Activated T-cell treated with anti-CD3 and anti-CD28 coated beads, Interleukin-2, amount 50 U/mL, for 72 hours (primary cell): ENCODE measurements at places on chromosomes 11 and 22.

- DNase-seq: no peak
Observed at GRCh38 chr11:19087658-19088057, 27.1 kb upstream of the MRGPRX2 start.

- DNase-seq: no peak
Observed at GRCh38 chr22:48729499-48730171, 1098.0 kb downstream of the BRD1 start.

DNA sequence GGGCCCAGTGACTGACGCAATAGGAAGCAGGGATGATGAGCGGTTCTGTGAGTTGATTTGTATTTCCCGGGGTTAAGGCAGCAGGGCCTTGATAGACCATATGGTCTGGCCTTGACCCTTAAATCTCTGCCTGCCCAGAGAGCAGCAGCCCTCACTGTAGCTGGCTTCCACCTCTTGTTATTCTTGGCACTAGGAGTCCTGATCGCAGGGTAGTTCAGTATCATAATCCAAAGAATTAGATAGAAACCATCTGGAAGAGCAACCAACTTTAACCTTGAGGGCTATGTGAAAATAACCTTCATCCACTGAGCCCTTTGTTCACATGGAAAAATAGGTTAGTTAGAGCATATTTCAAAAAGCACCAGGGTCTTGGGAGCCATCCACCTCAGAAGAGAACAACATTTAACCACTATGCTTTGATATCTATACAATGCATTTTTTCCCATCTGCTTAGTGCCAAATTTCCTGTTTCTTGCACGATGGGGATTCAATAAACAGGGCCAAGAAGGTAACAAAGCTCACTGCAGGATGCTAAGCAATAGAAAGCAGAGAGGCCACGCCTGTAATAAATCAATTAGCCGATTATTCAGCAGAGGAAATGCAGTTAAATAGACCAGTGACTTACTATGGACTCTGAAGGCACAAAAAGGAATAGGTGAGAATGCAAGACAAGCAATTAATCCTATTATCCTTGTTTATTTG lies 761.3 kb downstream of the OPCML start:
- DNase-seq: no peak

- DNase-seq: no peak
Observed at GRCh38 chr11:85718126-85718943, 32.3 kb upstream of the CCDC89 start.

DNA sequence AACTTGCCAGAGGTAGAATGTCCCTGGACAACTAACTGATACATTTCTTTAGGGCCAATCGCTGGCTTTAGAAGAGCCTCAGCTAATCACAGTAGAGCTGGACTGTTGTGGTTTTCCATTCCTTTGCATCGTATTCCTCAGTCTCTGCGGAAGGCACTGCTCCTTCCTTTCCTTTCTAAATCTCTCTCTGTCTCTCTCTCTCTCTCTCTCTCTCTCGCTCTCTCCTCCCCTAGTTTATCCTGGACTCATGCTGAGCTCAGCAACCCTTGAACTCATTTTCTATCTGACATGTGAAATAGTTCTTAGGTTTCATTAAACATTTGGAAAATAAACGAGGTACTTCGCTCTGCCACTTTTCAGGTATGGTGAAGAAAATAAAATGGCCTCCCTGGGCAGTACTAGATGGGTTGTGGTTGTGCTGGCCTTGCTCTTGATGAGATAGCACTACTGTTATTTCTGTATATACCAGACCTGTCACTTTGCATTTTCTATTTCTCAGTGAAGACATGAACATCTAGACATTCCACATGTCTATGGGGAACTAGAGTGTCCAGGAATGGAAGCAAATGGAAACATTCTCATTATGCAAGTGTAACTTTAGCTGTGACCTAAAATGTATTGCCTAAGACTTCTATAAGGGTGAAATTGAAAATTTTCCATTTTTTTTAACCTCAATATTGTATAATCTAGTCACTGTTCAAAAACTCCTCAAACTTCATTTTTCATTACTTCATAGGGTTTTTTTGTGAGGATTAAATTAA lies 12.0 kb upstream of the SESN3 start:
- no peak for DNase-seq

DNA sequence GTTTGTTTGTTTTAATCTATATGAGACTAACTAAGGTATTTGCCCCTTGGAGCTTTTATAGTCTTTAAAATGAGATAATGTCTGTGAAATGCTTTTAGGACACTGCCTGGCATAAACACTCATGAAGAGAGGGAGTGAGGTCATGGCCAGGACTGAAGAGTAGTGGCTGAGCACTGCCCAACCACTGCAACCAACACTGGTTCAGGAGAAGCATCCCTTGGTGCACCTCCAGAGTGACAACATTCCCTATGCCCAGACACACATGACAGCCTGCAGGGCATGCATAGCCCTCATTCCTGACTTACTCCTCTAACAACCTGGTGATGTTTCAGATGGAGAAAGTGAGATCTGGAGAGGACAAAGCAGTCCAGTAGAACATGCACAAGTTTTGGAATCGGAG lies 36.1 kb downstream of the ME3 start:
- no peak for DNase-seq

DNA sequence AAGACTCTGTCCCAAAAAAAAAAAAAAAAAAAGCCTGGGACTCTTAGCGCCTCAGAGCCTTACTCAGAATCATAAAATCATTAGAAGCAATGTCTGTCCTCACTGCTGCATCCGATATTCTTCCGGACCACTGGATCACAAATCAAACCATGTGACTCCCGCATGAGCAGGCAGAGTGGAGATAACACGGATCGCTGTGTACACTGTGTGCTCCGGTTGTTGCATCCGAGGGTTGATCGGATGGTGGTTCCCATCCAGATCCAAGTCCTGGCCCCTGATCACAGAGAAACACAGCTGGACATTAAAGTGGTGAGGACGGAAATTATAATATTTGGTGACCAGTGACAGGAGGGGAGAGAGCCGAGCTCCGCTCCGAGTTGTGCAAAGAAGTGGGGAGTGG lies 9.7 kb upstream of the TXNRD2 start:
- DNase-seq: no peak

GRCh38 chr11:126465573-126466188 lies 110.2 kb downstream of the ST3GAL4 start:
- no peak for DNase-seq

GRCh38 chr11:104836691-104837090 lies 61.6 kb downstream of the CASP12 start:
- DNase-seq: no peak

GRCh38 chr22:27260087-27260698 lies 541.4 kb downstream of the MN1 start:
- DNase-seq: no peak

DNA sequence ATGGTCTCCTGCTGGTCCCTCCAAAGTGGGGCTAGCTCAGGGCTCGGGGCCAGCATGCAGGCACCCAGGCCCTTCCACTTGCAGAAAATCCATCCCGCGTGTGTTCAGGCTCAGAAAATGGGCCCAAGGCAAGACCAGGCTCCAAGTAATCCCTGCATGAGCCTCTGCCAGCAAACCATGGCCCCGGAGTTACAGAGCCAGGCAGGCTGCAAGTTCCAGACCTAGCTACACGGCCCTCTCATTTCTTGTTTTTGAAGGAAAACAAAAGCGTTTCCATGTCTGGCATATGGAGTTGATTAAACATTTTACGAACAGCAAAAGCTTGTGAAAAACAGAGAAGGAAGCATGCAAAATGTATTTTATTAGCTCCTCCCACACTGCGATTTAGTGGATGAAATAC lies 29.7 kb downstream of the KIAA0930 start:
- DNase-seq: no peak

GRCh38 chr11:109658190-109658589 lies 236.2 kb downstream of the C11orf87 start:
- no peak for DNase-seq

DNA sequence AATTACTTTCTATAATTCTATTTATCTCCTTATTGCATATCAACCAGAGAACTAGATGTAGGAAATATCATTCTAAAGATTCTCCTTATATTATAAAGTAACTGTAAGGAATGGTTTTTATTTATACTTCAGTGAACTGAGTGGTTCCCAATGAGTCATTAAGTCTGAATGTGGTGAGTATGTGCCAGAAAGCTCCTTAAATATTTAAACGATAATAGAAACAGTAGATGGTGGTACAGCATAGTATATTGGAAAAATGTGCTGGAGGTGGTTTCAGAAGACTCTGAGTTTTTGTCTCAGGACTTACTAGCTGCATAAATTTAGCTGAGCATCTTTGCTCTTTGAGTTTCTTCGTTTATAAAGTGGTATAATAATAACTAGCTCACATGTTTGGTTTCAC lies 653.5 kb downstream of the FAM181B start:
- no peak for DNase-seq

- no peak for DNase-seq
Observed at GRCh38 chr22:17845327-17845726, 71.1 kb upstream of the BID start.

DNA sequence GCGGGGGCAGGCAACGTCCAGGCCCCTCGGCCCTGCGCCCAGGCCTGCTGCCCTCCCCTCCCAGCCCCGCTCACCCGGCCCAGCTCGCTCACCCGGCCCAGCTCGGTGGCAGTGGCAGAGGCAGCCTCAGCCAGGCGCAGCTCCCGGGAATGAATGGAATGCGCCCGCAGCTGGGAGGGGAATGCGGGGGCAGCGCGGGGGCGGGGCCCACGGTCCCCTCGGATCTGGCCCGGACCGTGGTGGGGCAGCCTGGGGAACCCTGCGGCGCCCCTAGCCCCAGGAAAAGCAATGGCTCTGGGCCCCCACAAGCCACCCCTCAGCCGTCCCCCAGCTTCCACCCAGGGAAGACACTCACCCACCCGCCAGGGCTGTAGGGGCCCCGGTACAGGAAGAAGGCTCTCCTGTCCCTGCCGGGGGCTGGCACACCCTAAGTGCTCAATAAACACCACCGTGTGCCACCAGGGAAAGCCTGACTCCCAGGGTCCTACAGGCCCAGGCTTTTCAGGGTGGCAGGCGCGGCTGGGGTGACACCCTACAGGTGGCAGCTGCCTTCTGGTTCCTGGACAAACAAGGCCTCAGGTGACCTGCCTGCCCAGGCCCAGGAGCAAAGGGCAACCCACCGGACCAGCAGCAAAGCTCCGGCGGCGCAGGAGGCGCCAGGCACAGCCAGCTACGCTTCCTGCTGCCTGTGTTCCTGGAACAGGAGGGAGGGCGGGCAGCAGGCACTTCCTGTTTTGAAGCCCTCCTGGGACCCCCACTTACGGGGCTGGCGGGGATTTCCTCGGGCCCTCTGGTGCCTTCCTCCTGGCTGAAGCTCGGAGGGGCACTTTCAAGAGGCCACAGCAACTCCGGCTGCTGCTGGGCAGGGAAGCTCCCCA lies 13.8 kb downstream of the PLXNB2 start:
- no peak for DNase-seq

GRCh38 chr11:8701891-8702597 lies 19.5 kb downstream of the RPL27A start:
- no peak for DNase-seq

GRCh38 chr11:32960553-32961164 lies 55.0 kb upstream of the DEPDC7 start:
- no peak for DNase-seq

- DNase-seq: no peak
Observed at GRCh38 chr11:2120359-2121100, 18.7 kb downstream of the IGF2 start.

- peak; percentile 21 for DNase-seq
Observed at GRCh38 chr11:59728913-59729312, 15.3 kb upstream of the OR10V1 start.

- DNase-seq: no peak
Observed at GRCh38 chr11:11708256-11708655, 86.5 kb upstream of the GALNT18 start.

GRCh38 chr22:17237038-17237668 lies 17.9 kb upstream of the ADA2 start:
- DNase-seq: peak; percentile 20

DNA sequence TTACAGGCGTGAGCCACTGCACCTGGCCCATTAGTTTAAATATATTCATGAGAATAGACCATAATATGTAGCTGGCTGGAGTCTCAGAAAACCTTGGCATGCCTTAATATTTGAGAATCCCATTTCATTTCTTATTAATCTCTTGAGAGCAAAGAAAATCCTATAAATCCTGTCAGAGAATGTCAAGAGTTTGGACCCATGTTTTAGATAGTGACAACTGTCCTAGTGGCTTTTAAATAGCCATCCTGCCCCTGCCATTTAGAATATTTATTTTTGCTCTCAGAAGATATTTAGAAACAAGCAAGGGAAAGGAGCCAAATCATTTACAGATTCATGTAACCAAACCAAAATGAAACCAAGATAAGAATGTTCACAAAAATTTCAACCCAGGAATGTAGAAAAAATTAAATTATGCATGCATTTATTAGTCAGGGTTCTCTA lies 107.2 kb downstream of the SWAP70 start:
- DNase-seq: no peak

- no peak for DNase-seq
Observed at GRCh38 chr22:39430576-39431150, 26.1 kb upstream of the MGAT3 start.

DNA sequence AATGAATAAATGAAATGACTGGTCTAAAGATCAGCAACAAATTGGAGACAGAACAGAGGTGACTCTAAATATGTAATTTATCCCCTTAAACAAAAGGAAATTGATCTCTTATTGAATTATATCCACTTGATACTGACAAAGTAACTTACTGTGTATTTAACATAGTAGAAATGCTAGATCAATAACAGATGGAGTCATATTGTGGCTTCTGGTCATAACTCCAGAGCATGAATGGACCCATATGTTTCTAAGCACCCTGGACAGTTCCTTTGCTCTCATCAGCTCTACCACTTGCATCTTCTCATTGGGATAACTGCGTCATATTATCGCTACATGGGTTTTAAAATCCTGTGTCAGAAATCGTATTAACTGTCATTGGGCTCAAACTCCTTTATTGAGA lies 222.3 kb downstream of the ETS1 start:
- no peak for DNase-seq

GRCh38 chr11:26106726-26107125 lies 225.2 kb upstream of the ANO3 start:
- no peak for DNase-seq

GRCh38 chr11:86497310-86497709 lies 122.6 kb downstream of the CCDC81 start:
- no peak for DNase-seq

GRCh38 chr22:26367402-26368245 lies 61.4 kb upstream of the ASPHD2 start:
- DNase-seq: peak; percentile 63

GRCh38 chr11:12188548-12189317 lies 78.3 kb downstream of the MICAL2 start:
- no peak for DNase-seq
